Pulmonary artery endothelial cell (primary cell): ENCODE measurements at places on chromosomes 3 and 15.

- DNase-seq = no peak
These were observed 5.6 kb downstream of the CCR1 start for GRCh38 chr3:46202535-46202934.

DNA sequence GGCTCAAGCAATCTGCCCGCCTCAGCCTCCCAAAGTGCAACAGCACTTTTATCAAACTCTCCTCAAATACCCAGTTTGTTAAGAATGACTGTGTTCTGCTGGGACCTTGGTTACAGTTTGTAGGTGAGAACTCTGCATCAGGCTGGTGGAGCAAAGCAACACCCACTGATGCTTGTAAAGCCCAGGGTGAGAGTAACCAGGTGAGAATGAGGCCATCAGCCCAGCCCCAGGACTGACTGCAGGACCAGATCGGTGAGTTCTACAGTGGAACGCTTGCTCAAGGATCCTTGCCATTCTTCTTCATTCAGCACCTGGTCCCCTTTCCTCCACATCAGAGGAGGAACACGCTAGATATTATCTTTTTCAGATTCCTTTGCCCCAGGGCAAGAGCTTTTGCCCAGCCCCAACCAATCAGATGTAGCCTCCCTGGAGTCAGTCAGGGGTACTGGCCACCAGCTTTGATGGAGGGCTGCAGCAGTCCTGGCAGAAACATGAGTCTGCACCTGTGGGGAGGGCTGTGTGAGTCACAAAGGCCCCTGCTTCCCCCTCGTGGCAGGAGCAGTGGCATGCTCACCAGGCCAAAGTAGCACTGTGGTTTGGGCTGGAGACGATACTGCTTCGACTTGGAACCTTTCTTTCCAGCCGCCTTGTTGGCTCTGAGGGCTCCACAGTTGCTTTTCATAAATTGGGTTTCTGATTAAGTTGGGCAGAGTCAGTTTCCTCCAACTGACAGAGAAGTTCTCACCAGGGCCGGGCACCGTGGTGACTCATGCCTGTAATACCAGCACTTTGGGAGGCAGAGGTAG is 3.5 kb upstream of the SHISA5 start:
- no peak for DNase-seq

DNA sequence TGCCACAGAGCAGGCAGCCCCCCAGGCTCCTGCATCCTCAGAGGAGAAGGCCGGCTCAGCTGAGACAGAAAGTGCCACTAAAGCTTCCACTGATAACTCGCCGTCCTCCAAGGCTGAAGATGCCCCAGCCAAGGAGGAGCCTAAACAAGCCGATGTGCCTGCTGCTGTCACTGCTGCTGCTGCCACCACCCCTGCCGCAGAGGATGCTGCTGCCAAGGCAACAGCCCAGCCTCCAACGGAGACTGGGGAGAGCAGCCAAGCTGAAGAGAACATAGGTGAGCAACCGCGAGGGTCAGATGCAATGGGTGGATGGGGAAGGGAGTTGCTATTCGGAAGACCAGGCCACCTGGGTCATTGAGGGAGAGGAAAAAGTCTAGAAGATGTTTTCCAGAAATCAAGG is 53.0 kb downstream of the GAP43 start:
- no peak for DNase-seq

- DNase-seq = no peak
These were observed 47.0 kb upstream of the TRPM1 start for GRCh38 chr15:31148297-31149087.

GRCh38 chr3:154398084-154398967 is 31.7 kb downstream of the GPR149 start:
- DNase-seq = no peak

- no peak for DNase-seq
These were observed 21.6 kb downstream of the CLDN18 start for GRCh38 chr3:138031536-138031935.

DNA sequence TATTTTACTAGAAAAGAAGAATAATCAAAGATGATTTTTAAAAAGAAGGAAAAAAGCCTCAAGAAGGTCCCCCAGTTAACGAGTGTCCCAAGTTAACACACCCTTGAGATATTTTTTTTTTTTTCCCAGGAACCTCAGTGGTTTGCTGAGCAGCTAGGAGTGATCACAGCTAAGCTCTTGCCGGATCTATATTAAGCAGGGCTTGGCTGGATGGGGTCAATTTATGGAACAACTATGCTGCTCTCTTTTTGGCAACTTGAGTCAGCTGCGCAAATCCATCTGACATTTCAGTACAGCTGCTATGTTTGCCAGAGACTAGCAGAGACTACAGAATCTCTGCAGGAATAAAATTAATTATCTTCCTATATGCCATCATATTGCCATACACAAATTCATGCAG is at the start of gene LMOD3:
TSS of gene LMOD3 (minus strand) at position 193 of the 400 bp plus-strand sequence. CDS start 209 bp downstream, outside the sequence.
- no peak for DNase-seq

- DNase-seq = no peak
These were observed 47.8 kb upstream of the USP50 start for GRCh38 chr15:50594311-50594710.

DNA sequence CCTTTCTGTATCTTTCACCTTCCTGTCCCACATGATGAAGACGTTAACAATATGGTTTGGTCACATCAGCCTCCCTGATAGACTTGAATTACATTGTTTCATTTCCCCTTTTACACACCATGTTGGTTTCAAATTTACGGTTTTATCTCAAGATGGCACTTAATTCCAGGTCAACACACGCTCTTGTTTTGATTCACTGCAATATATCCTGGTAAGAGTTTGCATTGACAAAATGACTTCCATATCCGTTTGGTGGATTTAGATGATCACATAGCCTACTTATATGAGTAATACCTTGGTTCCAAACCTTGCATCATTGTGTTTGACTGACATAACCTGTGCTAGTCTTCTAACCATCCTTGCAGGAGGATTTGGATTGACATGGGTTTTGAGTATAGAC is 499.4 kb downstream of the ROBO1 start:
- DNase-seq = no peak

DNA sequence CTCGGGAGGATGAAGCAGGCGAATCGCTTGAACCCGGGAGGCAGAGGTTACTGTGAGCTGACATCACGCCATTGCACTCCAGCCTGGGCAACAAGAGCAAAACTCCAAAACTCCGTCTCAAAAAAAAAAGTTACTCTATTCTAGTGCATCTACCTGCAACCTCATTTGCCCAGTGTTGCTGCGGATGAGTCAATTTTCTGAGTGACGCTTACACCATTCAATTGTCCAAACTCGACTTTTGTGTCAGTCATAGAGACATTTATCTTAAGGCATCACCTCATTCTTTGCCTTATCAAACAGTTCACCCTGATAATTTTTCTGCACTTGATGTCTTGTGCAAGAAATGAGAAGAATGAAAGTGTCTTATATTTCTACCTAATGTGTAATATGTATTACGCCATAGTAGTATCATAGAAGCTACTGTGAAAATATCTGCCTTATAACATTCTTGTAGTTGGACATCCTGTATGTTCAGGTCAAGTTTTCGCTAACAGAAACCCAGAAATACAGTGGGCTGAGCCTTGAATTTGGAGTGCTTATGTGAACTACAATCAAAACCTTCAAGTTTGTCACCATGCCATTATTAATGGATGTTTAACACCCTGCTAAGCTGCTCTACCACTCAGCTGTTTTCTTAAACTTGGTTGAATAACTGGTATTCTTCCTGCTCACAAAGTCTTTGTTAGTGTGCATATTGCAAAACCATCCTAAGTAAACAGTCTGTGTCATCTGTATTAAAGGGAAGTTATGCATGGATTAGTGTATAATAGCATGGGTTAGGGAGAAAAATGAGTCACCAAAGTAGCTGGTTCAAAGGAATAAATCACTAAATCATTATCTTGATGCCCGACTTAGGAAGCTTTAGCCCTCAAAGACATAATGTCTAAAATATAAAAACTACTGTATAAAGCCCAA is 531.0 kb upstream of the NR2F2 start:
- DNase-seq = peak; percentile 40

GRCh38 chr15:43249236-43249635 is 17.5 kb downstream of the TGM5 start:
- DNase-seq = no peak

DNA sequence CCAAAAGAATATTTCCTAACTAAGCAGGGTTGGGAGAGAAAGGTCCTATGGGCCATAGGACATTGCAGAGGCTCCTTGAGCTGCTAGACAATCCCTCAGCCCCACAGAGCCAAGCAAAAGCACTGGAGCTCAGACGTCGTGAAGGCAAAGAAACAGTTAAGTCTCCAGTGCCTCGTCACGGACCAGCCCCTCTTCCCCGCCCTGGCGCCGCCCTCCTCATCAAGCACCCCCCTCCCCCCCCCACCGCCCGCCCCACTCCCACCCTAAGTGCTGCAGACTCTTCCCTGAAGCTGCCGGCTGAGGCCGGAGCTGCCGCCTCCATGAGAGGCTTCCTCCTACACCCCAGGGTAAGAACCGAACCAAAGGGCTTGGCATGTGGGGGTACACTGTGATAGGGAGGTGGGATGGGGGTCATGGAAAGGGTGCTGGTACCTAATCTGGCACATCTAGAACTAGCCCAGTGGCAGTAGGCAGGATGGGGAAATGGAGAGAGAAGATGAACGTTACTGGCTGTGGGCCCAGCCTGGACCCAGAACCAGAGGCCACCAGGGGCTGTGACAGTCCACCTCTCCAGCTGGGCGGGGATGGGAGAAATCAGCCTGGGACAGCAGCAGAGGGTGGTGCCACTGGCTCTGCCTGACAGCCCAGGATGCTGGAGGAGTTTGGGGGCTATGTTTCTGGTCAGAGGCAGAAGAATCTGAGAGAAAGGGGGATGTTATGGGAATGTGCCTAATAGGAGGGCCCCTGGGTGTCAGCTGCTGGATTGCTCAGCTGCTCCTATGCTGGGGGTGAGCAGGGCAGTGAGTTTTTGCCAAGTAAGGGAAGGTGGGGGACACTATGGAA is at the start of gene MAP1A:
TSS of gene MAP1A (plus strand) at position 255 of the 843 bp plus-strand sequence. CDS start 3,866 bp downstream, outside the sequence.
- no peak for DNase-seq

DNA sequence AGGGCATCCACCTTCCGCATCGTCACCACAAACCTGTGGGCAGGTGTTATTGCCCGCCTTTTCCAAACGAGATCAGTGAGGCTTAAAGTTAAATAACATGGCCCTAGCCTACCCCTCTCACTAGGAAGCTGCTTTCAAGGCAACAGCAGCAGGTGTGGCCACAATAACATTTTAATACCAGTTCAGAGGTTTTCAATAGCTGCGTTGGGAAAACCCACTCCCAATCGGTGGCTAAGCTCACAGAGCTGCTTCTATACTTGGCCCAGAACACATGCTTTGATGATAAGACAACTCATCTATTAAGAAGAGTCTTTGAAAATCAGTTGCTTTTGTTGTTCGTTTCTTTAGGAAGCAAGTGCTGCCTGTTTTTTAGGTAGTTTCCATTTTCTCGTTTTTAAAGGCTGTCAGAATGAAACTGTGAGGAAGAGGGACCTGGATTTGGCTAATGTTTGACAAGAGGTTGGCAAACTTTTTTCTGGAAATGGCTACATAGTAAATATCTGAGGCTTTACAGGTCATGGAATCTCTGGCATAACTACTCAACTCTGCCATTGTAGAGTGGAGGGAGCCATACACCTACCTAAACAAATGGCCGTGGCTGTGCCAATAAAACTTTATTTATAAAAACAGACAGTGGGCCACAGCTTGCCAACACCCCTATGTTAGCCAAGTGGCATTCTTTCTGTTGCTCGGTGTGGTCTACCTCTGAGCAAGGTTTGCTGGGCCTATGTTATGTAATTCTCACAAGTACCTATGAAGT is 179.6 kb downstream of the FEZF2 start:
- DNase-seq = no peak
